Heart right ventricle (tissue), 16 donors: ENCODE measurements at places on chromosomes 12 and 14. TPM values are rescaled to one million over a fixed set of nuclear protein-coding genes. Genes with fewer than 3 reads are reported as not detected.

SERPINA3 gene
- polyA plus RNA-seq, result 408 TPM

- no peaks in the 10 kb centered on the region for H3K36me3 ChIP-seq
- H3K4me3 ChIP-seq, result no peak overlapping the region
- no peak overlapping the region for H3K27ac ChIP-seq
Observed at GRCh38 chr14:81751198-81751597, 217.5 kb upstream of the SEL1L start.

DNA sequence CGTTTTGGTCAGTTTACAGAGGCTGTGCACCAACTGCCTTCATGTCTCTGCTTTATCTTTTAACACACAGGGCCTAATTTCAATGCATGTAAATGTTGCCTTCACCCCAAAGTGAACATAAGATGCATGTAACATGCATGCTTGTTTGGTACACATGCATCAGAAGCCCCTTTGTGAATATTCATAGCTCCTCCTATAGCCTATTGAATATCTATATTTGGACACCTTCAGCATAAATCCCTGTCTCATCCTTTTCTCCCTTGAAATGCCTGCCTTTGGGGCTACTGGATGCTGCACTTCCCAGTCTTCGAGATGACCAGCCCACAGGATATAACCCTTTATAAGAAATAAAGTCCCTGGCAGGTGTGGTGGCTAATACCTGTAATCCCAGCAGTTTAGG is 57.7 kb upstream of the FAM181A start:
- H3K36me3 ChIP-seq, result no peaks in the 10 kb centered on the region
- no peaks in the 10 kb centered on the region for H3K4me1 ChIP-seq
- H3K27ac ChIP-seq, result no peak overlapping the region
- no peak for DNase-seq

TXNRD1 gene
- 60.2 TPM for polyA plus RNA-seq

GRCh38 chr12:102021540-102022246 is 40.1 kb downstream of the WASHC3 start:
- H3K27ac ChIP-seq, result no peak overlapping the region
- no peaks in the 10 kb centered on the region for H3K27me3 ChIP-seq
- H3K4me3 ChIP-seq, result no peak overlapping the region
- no peak for DNase-seq
- H3K36me3 ChIP-seq, result peaks cover 70% of the 10 kb centered on the region

TESPA1 gene
- polyA plus RNA-seq, result 0.44 TPM

GRCh38 chr14:41549821-41550607 is 56.7 kb upstream of the LRFN5 start:
- no peak overlapping the region for H3K27ac ChIP-seq
- H3K4me3 ChIP-seq, result no peak overlapping the region
- no peaks in the 10 kb centered on the region for H3K27me3 ChIP-seq
- no peak for DNase-seq
- no peaks in the 10 kb centered on the region for H3K4me1 ChIP-seq

TSPAN11 gene
- polyA plus RNA-seq, result 0.67 TPM

- H3K4me1 ChIP-seq, result no peaks in the 10 kb centered on the region
- H3K4me3 ChIP-seq, result no peak overlapping the region
- H3K36me3 ChIP-seq, result no peaks in the 10 kb centered on the region
- DNase-seq, result no peak
- no peak overlapping the region for H3K27ac ChIP-seq
Observed at GRCh38 chr12:54562750-54563356, 13.5 kb downstream of the PDE1B start.

DNA sequence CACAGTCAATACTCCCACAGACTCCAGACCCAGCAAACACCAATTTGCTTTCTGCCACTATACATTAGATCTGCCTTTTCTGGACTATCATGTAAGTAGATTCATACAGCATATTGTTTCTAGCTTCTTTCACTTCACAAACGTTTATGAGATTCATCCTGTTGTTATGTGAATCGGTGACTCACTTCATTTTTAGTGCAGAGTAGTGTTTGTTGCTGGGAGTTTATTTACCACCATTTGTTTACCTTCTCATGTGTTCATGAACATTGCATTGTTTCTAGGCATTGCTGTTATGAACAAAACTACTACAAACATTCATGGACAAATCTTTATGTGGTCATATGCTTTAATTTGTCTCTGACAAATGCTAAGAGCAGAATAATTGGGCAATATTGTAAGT is 807.8 kb upstream of the TMEM132C start:
- DNase-seq, result no peak
- no peaks in the 10 kb centered on the region for H3K36me3 ChIP-seq
- H3K27ac ChIP-seq, result no peak overlapping the region
- peaks cover 28% of the 10 kb centered on the region for H3K27me3 ChIP-seq

DNA sequence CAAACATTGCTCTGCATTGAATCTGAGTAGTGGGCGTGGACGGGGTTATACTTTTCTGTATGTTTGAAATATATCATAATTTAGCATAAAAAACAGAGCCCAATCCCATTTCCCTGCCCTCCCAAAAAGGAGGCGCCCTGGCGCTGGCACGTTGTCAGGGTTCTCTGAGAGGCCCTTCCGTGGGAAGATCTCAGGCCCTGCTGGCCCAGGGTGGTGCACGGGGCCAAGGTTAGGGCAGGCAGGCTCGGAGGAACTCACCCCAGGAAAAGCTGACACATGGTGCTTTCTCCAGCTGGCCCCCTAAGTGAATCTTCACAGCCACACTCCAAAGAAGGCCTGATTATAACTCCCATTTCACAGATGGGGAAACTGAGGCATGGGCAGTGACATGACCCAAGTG is 17.2 kb downstream of the DIO3 start:
- H3K27ac ChIP-seq, result no peak overlapping the region
- H3K36me3 ChIP-seq, result no peaks in the 10 kb centered on the region
- no peak for DNase-seq
- H3K4me3 ChIP-seq, result no peak overlapping the region
- H3K27me3 ChIP-seq, result peaks cover 37% of the 10 kb centered on the region
- no peaks in the 10 kb centered on the region for H3K4me1 ChIP-seq

- DNase-seq, result no peak
- peaks cover 77% of the 10 kb centered on the region for H3K36me3 ChIP-seq
- H3K4me3 ChIP-seq, result no peak overlapping the region
Observed at GRCh38 chr12:112967306-112967705, 11.0 kb upstream of the OAS2 start.

DNA sequence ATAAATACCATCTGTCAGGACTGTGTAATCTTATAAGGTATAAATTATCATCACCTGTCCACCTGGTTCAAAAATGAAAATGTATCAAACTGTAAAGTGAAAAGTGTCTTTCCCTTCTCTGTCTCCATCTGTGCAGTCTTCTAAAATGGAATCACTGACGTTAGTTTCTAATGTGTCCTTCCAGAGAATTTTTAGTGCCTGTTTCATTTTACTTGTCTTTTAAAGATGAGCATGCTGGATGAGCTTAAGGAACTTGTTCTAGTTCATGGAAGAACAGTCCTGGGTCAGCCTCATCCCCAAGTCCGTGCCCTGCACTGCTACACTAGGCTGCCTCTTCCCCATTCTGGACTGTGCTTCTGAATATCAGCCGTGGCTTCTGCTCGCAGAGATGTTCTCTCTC is 5.4 kb upstream of the NT5DC3 start:
- H3K27me3 ChIP-seq, result no peaks in the 10 kb centered on the region
- no peaks in the 10 kb centered on the region for H3K36me3 ChIP-seq
- H3K4me1 ChIP-seq, result peaks cover 7% of the 10 kb centered on the region
- no peak overlapping the region for H3K4me3 ChIP-seq

DNA sequence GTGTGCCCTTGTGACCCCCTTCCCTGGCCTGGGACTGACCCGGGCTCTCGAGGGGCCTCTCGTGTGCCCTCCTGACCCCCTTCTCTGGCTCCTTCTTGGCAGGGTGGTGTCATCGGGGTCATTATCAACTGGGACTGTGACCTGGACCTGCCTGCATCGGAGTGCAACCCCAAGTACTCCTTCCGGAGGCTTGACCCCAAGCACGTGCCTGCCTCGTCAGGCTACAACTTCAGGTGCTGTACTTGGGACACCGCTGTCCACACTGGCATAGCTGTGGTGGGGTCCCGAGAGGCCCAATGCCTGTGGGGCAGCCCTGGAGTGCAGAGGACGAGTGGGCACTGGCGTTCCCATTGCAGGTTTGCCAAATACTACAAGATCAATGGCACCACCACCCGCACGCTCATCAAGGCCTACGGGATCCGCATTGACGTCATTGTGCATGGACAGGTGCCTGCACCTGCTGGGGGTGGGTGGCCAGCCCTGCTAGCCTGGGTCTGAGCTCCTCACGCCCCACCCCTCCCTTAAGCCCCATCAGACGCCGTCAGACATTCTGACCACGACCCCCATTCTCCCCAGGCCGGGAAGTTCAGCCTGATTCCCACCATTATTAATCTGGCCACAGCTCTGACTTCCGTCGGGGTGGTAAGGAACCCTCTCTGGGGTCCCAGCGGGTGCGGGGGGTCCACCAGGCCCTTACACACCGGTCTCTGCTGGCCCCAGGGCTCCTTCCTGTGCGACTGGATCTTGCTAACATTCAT is 2.5 kb downstream of the P2RX2 start:
- no peak overlapping the region for H3K4me3 ChIP-seq
- no peak for DNase-seq
- peaks cover 16% of the 10 kb centered on the region for H3K4me1 ChIP-seq

TAS2R10 gene
- polyA plus RNA-seq, result 0.37 TPM

DNA sequence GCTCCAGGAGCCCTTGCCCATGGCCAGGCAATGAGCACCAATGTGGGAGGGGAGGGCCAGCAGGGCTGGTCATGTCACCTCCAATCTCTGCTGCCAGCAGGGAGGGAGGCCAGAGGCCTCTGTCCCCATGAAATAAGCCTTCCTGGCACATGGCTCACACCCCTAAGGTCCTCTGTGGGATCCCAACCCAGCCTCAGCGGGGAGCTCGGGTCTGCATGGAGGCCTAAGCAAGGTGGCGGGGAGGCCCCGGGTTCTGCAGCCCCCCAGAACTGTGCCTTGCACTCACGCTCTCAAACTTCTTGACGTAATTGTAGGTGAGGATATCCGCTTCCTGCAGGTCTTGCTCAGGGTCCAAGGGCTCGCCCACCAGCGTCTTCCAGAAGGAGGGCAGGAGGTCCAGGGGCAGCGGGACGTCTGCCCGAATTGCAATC is 41.7 kb downstream of the TRAFD1 start:
- H3K4me1 ChIP-seq, result no peaks in the 10 kb centered on the region
- H3K36me3 ChIP-seq, result no peaks in the 10 kb centered on the region
- H3K4me3 ChIP-seq, result no peak overlapping the region
- H3K27ac ChIP-seq, result no peak overlapping the region

- H3K27ac ChIP-seq, result no peak overlapping the region
- peaks cover 16% of the 10 kb centered on the region for H3K4me1 ChIP-seq
- H3K27me3 ChIP-seq, result peaks cover 45% of the 10 kb centered on the region
Observed at GRCh38 chr14:60720962-60721325, 3.2 kb downstream of the SIX4 start.

GRCh38 chr12:93793983-93794382 is 116.8 kb downstream of the CRADD start:
- DNase-seq, result no peak
- no peak overlapping the region for H3K4me3 ChIP-seq
- peaks cover 8% of the 10 kb centered on the region for H3K4me1 ChIP-seq
- H3K27ac ChIP-seq, result no peak overlapping the region

DACT1 gene
- polyA plus RNA-seq, result 1.1 TPM

AP1G2 gene
- 10.4 TPM for polyA plus RNA-seq

- H3K4me3 ChIP-seq, result no peak overlapping the region
- no peak overlapping the region for H3K27ac ChIP-seq
- H3K4me1 ChIP-seq, result peaks cover 12% of the 10 kb centered on the region
- no peaks in the 10 kb centered on the region for H3K36me3 ChIP-seq
Observed at GRCh38 chr12:96495841-96496545, 6.6 kb downstream of the CFAP54 start.

GRCh38 chr14:36553656-36554260 is 28.7 kb downstream of the NKX2-8 start:
- no peak for DNase-seq
- H3K27me3 ChIP-seq, result peaks cover 17% of the 10 kb centered on the region
- no peak overlapping the region for H3K4me3 ChIP-seq
- H3K4me1 ChIP-seq, result no peaks in the 10 kb centered on the region
- no peaks in the 10 kb centered on the region for H3K36me3 ChIP-seq

TSPAN19 gene
- 0.06 TPM for polyA plus RNA-seq

DNA sequence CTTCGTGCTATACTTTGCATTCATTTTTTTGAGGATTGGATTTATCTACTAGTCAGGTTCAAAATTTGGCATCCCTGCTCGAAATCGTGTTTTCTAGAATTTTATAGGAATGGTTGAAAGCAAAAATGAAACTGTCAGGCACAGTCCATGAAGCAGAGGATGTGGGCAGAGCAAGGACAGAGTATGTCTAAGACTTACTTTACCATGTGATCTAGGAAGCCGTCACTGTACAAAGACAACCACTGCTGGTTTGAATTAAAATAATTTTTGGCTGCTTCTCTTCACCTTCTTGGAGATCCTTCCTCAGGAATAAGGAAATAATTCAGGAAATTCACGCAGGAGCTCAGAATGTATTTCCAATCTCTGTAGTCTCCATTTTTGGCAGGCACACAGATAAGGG is 31.6 kb upstream of the SGPP1 start:
- peak overlapping the region; percentile 23 for H3K4me3 ChIP-seq
- DNase-seq, result no peak
- no peaks in the 10 kb centered on the region for H3K27me3 ChIP-seq
- H3K4me1 ChIP-seq, result peaks cover 4% of the 10 kb centered on the region
- H3K36me3 ChIP-seq, result no peaks in the 10 kb centered on the region
- H3K27ac ChIP-seq, result peak overlapping the region; percentile 16

DNA sequence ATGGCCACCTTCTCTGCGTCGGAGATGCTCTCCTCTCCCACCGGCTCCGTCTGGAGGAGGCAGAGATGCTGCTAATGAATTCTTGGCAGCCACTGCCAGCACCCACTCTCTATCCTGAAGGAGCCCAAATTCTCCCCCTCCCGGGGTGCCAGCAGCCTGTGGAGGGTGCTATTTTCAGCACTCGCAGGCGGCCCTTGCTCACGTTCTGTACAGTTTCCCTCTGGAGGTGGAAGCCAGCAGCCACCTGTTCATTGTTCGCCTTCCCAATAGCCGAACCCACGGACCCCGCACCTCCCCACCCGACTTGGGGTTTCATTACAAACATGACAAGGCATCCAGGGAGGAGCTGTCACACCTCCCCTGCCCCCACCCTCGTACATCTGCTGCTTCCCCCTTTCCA is 27.8 kb downstream of the SNRNP35 start:
- no peaks in the 10 kb centered on the region for H3K27me3 ChIP-seq
- no peaks in the 10 kb centered on the region for H3K36me3 ChIP-seq
- no peak for DNase-seq

- H3K36me3 ChIP-seq, result no peaks in the 10 kb centered on the region
- no peak overlapping the region for H3K4me3 ChIP-seq
- no peaks in the 10 kb centered on the region for H3K27me3 ChIP-seq
- no peak for DNase-seq
- no peak overlapping the region for H3K27ac ChIP-seq
- no peaks in the 10 kb centered on the region for H3K4me1 ChIP-seq
Observed at GRCh38 chr14:65206448-65207096, 104.3 kb upstream of the MAX start.

MYO1H gene
- not detected for polyA plus RNA-seq

- no peaks in the 10 kb centered on the region for H3K36me3 ChIP-seq
- no peaks in the 10 kb centered on the region for H3K4me1 ChIP-seq
- H3K27ac ChIP-seq, result no peak overlapping the region
- H3K27me3 ChIP-seq, result no peaks in the 10 kb centered on the region
- no peak for DNase-seq
Observed at GRCh38 chr12:89273525-89273924, 78.8 kb downstream of the DUSP6 start.

- H3K27ac ChIP-seq, result no peak overlapping the region
- no peak overlapping the region for H3K4me3 ChIP-seq
- DNase-seq, result no peak
- no peaks in the 10 kb centered on the region for H3K4me1 ChIP-seq
Observed at GRCh38 chr12:13340149-13340548, 143.6 kb downstream of the EMP1 start.

EFS gene
- polyA plus RNA-seq, result 3.7 TPM
